ENCODE measurements at places on chromosomes 1 and 21. TPM values are rescaled to one million over a fixed set of nuclear protein-coding genes. Genes with fewer than 3 reads are reported as not detected.

MLLT11 gene
- 5.0 TPM for total RNA-seq

SPRR2G gene
- total RNA-seq, result not detected

GRCh38 chr21:41684381-41685245 lies 82.2 kb downstream of the RIPK4 start:
- DNase-seq, result no peak

GRCh38 chr1:89962742-89963075 lies 32.2 kb upstream of the ZNF326 start:
- DNase-seq, result no peak

- no peak for DNase-seq
These were observed 7.8 kb upstream of the P3R3URF start for GRCh38 chr1:46183926-46184557.

DNA sequence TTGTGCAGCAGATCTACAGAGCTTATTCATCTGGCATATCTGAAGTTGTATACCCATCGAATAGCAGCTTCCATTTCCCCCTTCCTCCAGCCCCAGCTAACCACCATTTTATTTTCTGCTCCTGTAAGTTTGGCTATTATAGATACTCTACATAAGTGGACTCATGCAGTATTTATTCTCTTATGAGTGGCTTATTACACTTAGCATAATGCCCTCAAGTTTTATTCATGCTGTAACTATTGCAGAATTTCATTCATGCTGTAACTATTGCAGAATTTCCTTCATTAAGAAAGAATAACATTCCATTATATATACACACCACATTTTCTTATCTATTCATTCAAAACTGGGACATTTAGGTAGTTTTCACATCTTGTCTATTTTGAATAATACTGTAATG lies 30.5 kb upstream of the IFI16 start:
- DNase-seq, result no peak

DNA sequence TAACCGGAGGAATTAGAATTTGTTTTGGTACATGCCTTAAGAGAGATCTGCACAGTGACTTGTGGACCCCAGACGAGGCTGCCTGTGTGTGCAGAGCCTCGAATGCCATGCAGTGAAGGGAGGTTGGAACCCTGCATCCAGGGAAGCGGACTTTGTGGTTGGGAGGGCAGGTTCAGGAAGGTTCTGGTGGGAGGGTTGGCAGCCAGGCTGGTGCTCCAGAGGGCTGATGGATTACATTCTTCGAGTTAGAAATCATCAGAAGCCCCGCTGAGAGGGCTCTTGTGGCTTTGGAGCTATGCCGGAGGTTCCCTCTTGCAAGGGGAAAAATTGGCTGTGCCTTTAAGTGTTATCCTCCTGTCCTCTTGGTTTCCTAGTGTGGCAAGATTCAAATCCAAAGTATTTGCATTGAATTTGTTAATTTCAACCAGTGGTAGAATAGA lies 21.1 kb downstream of the ROR1 start:
- no peak for DNase-seq

DNA sequence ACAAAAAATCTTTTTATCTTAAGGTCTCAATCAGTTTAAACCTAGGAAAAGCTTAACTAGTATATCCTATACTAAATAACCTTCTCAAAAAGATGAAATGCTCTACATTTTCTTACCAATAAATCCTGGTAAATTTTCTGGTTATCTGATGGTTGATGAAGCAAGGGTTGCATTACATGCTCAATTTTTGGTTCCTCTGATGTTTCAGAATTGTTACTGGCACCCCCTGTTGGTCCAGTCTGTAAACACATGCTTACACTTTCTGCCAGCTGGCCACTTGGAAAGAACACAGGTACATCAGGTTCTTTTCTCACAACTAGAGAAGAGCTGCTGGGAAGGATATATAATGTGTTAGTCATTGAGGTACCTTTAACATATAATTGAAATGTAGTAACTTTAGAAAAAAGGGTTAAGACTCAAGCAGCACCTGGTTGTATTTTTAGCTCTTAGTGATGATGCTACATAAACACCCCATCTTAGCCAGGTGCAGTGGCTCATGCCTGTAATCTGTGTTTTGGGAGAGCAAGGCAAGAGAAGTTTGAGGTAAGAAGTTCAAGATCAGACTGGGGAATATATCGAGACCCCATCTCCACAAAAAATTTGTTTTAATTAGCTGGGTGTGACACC lies 30.9 kb upstream of the TAL1 start:
- DNase-seq, result no peak

GRCh38 chr1:216532251-216532798 lies 109.1 kb upstream of the USH2A start:
- DNase-seq, result no peak
